ENCODE measurements at places on chromosomes 3 and 15.

- DNase-seq = no peak
Measured at GRCh38 chr3:108736821-108737220, 20.4 kb downstream of the RETNLB start.

GRCh38 chr15:79265987-79266579 is 16.4 kb upstream of the ANKRD34C start:
- no peak for DNase-seq

DNA sequence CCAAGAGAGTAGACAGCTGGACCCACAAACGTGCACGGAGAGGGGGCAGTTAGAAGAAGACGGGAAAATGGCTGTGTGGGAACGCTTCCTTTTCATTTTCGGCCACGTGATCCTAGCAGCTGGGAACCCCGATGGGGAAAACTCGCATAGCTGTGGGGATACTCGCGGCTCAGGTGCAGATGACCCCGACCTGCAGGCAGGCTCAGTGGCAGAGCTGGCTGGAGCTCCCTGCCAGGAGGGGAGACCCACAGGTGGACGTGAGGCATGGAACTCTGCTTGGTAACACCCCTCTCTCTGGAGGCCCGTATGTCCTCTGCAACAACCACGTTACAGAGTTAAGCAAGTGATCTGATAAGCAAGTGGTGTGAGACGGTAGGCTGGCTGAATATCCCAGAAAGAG is 84.6 kb upstream of the SNRPA1 start:
- no peak for DNase-seq

- DNase-seq = no peak
Measured at GRCh38 chr3:29486096-29486495, 205.2 kb downstream of the RBMS3 start.

- DNase-seq = no peak
Measured at GRCh38 chr3:125110016-125110875, 54.4 kb upstream of the HEG1 start.
